ENCODE measurements at places on chromosomes 16 and 17.

GRCh38 chr16:81723098-81723723, 55.9 kb upstream of the PLCG2 start:
- peak; percentile 85 for DNase-seq

DNA sequence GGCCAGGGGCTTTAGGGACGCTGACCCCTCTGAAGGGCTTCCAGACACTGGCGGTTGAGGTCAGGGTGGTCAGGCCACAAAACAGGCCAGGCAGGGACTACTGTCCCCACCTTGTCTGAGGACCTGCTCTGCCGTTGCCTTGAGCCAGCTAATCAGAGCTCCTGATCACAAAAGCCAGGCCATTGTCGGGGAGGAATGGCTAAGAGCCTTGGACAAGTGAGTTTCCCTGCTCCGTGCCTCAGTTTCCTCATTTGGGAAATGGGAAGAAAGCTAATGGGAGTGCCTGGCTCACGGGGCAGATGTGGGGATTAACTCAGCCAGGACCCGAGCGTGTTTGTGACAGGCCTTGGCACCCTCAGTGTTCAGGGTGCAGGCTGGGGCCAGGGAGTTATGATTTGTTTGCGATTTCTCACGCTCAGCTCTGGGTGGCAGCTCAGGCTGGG, 246.5 kb upstream of the CIBAR2 start:
- no peak for DNase-seq

- peak; percentile 79 for DNase-seq
Measured at GRCh38 chr17:28908640-28909167, 5.8 kb upstream of the DHRS13 start.

DNA sequence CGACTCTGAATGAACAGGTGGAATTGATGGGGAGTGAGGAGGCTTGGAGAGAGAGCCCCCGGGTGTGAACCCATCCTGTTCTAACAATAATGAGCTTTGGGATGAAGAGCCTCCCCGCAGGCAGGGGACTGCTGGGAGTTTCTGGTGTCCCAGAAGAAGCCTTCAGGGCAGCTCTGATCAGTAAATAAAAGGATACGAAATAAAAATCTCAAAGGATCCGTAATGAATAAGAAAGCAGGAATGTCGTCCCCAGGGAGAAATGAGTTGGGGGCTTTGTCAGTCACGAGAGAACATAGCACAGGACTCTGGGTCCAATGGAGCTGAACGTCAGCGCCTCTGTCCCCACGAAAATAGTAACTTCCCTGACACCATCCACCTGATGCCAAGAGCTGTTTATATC, 113.4 kb downstream of the PITPNC1 start:
- DNase-seq: no peak
